ENCODE measurements at places on chromosomes 13 and 19.

GRCh38 chr13:43780666-43781065 lies 6.1 kb downstream of the ENOX1 start:
- DNase-seq = no peak

GRCh38 chr13:23020246-23020843 lies 160.4 kb upstream of the SGCG start:
- DNase-seq = peak; percentile 30

GRCh38 chr13:98232456-98232855 lies 55.4 kb upstream of the RNF113B start:
- DNase-seq = no peak

GRCh38 chr19:4062419-4063368 lies 4.0 kb downstream of the ZBTB7A start:
- no peak for DNase-seq

GRCh38 chr13:78595495-78596398 lies 7.6 kb downstream of the POU4F1 start:
- DNase-seq = no peak

DNA sequence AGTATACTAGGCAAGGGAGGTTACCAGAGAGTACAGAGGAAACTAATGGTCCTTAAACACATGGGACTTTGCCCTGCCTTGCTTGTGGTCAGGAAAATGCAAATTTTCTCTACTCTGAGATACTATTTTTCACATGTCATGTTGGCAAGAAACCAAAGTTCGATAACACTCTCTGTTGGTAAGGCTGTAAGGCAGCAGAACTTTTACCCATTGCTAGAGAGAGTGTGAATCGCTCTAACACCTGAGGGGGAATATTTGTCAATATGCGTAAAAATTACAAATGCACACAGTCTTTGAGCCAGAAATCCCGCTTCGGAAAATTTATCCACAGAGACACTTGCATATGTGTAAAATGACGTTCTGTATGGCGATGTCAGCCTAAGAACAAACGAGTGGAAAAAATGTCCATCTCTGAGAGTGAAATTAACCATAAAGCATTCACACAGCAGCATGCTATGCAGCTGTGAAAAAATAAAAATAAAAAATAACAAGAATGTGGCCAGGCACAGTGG lies 9.5 kb upstream of the RFX1 start:
- DNase-seq = peak; percentile 9

DNA sequence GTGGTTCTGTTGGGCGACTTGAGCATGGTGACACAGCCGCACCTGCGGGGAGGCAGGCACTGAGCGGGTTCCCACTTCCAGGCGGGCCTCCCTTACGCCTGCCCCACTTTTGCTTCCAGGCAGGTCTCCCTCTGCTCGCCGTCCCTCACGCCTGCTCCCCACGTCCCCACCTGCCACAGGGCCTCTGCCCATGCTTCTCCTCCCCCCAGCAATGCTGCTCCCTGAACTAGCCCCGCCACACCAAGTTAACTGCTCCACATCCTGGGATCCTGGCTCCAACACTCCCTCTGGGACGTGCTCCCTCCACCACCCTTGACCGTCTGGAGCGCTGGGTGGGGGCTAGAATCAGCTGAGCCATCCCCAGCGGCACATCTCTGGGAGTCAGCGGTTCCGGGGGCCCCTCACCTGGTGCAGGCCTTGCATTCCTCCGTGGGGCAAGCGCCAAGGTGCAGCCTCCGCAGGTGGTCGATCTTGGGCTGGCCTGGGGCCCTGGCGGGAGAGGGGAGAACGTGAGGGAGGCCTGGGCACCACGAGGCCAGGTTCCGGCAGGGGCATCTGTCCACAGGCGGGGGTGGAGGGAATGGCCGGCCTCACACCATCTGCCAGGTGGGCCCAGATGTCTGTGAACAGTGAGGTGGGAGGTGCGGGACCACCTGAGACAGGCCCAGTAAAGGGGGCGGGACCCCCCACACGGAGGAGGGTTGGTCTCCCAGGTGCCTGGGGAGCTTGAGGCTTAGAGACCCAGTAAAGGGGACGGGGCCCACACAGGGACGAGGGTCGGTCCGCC lies 9.2 kb downstream of the CFD start:
- no peak for DNase-seq

GRCh38 chr13:91399189-91400062 lies 1.0 kb downstream of the GPC5 start:
- DNase-seq = peak; percentile 5

- no peak for DNase-seq
These were observed 1.8 kb downstream of the LRG1 start for GRCh38 chr19:4537953-4538600.

DNA sequence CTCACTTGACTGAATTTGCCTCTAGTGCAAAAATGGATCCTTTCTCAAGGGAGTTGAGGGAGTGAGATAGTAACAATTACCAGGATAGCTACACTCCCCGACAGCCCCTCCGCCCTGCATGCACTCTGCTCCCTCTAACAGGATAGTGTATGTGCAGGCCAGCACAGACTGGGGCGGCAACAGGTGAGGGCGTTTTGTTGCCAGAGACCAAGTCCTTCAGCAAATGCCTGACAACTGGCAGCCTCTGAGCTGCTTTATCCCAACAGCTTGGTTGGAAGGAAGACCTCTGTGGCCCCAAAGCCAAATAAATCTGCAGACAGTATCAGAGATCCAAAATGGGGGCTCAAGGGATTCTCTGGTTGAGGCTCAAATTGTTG lies 86.6 kb downstream of the SLC7A1 start:
- DNase-seq = no peak

GRCh38 chr13:97366172-97366688 lies 67.7 kb upstream of the RAP2A start:
- no peak for DNase-seq

- DNase-seq = no peak
These were observed at the start of gene LGALS7 for GRCh38 chr19:38773469-38774177. Gene LGALS7, minus strand, starts transcription at chr19:38773517. Its CDS starts 25 bp downstream, at chr19:38773492.

- peak; percentile 42 for DNase-seq
These were observed 142.0 kb downstream of the ZNF737 start for GRCh38 chr19:20423381-20424197.

GRCh38 chr13:80312967-80313366 lies 28.0 kb downstream of the SPRY2 start:
- DNase-seq = no peak

DNA sequence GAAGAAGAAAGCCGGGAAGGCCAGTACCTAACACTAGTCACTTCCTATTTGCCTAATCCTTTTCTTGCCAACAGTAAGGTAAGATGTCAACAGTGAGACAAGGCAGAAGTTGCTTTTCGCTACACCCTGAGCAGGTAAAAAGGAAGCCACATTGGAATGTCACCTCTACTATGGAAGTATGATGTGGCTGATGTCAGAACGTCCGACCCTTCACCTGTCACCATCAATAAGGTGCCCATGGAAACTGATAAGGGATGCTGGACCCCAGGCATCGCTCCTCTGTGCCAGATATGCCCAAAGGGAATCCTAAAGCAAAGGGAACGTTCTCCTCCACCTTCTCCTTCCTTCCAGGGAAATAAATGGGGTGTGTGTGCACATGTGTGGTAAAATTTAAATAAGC lies 34.3 kb downstream of the COL4A1 start:
- no peak for DNase-seq

GRCh38 chr13:79880818-79881217 lies 399.9 kb downstream of the NDFIP2 start:
- peak; percentile 4 for DNase-seq

DNA sequence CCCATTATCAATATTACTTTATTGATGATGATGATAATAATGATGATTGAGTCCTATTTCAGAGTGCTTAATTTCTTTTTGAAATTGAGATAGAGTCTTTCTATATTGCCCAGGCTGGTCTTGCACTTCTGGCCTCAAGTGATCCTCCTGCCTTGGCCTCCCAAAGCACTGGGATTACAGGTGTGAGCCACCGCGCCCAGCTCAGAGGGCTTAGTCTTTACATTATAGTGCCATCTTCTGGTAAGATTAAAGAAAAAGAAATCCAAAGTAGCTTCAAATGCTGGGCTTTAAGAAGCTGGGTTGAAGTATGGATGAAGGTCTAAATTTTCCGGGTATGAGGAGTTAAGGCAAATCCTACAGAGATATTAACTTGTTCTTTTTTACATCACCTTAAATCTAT lies 3.4 kb upstream of the ZNF333 start:
- DNase-seq = peak; percentile 52
